ENCODE measurements at places on chromosomes 1 and 21.

DNA sequence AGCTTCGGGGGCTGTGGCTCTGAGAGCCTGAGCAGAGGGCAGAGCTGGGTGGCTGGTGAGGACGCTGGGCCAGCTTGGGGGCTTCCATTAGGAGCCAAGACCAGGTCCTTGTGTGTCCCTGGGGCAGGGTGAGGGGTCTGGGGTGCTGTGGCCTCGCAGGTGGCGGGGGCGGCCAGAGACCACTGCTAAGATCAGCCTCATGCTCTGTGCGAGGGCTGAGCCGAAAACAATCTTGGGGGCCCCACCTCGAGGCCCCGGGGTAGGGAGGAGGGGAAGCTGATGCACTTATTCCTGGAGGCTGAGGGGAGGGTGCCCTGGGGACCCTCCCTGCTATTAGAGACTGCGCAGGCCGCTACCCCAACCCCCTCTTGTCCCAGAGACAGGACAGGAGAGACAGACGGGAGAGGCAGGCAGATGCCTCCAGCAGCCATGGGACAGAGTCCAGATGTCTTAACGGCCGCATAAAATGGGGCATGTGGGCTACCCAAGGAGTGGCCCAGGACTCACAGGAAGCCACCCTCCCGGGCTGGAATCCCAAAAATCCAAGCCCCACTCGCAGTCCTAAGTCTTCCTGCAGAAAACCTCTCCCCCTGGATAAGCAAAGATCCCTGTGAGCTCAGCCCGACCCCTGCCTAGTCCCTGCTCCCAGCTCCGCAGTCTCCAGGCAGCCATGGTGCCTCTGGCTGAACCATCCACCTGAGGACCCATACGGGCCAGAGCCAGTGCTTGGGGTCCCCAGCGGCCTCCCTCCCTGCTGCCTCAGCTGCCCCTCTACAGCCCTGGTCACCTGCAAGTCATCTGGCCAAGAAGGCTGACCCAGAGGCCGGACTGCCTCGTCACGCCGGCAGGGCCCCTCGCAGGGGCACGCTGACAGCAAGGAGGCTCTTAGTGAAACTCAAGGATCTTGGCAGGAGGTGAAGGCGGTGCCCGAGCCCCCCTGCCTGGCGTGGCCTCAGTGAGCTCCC, 43.6 kb upstream of the COL18A1 start:
- no peak for DNase-seq

DNA sequence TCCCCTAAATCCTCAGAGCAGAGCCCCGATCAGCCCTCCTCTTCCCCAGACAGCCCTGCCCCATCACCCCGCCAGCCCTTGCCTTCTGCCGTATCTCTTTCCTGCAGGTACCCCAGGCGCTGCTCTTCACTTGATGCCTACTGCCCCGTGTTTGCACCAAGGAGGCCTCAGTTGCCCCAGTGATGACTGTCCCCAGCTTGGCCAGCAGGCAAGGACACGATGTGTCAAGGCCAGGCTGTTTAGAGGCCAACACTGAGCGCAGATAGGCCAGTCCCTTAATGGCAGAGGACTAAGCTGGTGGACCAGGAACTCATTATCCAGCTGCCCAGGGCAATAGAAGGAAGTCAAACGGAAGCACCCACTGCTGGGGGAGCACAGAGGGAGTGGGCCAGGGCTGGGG, 68.4 kb downstream of the CAMK2N1 start:
- DNase-seq, result no peak

DNA sequence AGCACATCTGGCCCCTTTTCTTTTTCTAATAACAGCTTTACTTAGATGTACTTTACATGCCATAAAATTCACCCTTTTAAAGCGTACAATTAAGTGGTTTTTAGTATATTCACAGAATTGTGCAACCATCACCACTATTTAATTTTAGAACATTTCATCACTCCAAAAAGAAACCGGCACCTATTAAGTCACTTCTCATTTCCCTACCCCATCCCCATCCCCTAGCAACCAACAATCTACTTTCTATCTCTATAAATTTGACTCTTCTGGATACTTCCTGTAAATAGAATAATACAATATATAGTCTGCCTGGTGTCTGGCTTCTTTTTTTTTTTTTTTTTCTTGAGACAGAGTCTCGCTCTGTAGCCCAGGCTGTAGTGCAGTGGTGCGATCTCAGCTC, 59.5 kb upstream of the ENAH start:
- DNase-seq, result no peak

DNA sequence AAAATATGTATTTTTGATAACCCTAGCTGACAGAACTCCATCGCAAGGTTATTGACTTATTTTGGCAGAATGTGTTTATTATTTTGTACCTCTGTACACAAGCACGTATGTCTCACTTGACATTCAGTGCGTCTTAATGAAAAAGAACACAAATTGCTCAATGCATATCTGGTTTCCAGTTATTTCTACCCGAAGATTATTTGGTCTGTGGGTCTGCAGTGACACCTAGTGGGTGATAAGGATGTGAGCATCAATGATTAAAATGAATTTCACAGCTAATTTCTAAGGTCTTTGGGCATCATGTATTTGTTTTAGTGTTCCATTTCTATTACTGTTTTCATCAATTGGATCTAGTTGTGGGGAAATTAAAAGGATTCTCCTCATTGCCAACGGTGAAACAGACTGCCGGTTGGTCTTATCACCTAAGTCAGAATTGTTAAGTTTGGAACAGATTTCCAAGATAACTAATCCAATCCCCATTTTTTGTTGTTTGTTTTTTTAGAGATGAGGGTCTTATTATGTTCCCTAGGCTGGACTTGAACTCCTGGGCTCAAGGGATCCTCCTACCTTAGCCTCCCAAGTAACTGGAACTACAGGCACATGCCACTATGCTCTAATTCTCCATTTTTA, 13.9 kb downstream of the DDX20 start:
- DNase-seq, result peak; percentile 29

- no peak for DNase-seq
These were observed 31.6 kb downstream of the PDE9A start for GRCh38 chr21:42685036-42685435.

- DNase-seq, result peak; percentile 6
These were observed 76.3 kb downstream of the NPHP4 start for GRCh38 chr1:5915587-5916571.

DNA sequence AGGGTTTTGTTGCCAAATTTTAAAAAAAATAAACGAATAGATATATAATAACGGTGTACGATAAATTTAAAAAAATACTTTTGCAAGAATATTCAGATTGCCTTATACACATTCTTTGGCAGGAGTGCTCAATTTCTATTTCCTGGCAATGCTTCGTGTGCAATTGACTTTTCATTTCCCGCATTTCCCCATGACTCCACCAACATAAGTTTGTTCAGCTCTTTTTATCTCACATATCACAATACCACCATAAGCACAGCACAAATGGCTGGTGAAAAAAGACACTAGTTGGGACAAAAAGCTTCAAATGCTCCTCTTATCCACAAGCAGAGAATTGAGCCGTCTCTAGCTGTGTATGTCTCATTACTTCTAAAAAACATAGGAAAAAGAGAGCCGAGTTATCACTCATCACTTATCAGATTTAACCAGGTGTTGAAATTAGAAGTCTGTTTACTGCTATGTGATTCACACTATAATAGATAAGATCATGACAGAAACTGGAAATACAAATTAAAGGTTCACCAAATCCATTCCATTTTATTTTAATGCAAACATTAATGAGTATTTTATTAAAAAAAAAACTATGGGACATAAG, 28.9 kb upstream of the RGS1 start:
- DNase-seq, result no peak

DNA sequence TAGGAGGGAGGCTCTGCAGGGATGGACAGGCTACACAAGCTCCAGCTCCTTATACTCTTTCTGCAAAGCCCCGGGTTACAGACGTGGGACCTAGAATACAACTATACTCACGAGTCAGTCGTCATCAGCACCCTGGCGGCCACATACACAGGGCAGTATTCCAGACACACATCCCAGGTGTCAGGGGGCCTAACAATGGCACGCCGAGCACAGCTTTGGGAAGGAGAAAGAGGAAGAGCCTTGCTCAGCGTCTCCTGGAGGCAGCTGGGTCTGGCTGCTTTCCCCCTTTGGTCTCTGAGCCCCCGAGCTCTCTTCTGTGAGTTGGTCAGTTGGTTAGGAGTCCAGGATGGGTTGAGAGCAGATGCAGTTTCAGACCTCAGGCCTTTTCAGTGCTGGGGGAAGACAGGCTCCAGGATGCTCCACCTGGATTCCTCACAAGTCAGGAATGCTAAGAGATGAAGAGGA, 4.5 kb upstream of the POU3F1 start:
- no peak for DNase-seq

- no peak for DNase-seq
These were observed 23.4 kb upstream of the IKBKE start for GRCh38 chr1:206446688-206447421.

DNA sequence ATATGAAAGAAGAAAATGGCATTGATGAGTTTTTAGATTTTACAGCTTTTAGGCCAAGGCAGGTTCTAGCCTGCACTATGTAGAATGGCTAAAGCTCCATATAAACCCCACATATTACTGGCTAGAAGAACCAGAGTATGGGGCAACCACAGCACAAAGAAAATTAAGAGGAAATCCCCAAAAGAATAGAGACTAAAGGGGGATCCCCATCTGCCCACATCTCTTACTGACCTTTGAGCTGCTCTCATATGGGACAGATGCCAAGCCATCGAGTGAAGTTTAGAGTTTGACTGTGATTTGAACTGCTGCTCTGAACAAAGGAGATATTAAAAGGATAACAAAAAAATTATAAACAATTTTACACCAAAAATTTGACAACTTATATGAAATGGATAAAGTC, 102.2 kb upstream of the HAO2 start:
- no peak for DNase-seq

DNA sequence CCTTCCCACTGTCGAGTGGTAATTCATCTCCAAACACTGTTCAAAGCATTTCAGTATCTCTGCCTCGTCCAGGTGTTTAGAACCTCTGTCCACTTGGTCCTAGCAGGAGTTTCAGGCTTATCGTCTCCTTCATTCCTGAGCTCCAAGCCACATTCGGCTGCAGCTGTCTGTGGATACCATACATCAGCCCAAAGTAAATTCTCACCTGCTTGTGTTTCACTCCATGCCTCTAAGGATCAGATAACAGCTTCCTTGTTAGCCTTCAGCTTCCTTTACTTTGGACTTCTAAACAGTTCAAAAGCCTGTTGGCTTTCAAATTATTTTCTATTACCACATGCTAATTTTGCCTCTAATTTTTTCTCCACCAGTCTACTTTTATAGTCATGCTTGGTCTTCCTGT, 219.0 kb upstream of the L1TD1 start:
- DNase-seq, result no peak

- DNase-seq, result no peak
These were observed 1.0 kb downstream of the LEPR start for GRCh38 chr1:65421351-65422025.

All from epithelial cell of proximal tubule (primary cell).